ENCODE measurements at places on chromosomes 12 and 14.

DNA sequence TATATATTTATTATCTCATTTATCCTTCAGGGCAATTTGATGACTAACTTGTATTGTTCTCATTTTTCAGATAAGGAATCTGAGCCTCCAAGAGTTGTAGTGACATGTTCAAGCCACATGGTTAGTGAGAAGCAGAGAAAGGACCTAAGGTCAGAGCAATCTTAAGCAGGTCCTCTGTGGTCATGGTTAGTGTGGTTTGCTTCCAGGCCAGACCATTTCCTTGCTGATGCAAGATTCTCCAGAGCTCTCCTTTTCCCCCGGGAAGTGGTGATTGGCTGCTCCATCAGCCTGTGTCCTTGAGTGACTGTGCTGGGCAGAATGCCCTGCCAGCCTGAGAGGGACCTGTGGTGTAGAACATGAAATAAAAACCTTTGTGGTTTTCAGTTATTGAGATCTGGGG lies 141.3 kb downstream of the KTN1 start:
- no peak for DNase-seq

DNA sequence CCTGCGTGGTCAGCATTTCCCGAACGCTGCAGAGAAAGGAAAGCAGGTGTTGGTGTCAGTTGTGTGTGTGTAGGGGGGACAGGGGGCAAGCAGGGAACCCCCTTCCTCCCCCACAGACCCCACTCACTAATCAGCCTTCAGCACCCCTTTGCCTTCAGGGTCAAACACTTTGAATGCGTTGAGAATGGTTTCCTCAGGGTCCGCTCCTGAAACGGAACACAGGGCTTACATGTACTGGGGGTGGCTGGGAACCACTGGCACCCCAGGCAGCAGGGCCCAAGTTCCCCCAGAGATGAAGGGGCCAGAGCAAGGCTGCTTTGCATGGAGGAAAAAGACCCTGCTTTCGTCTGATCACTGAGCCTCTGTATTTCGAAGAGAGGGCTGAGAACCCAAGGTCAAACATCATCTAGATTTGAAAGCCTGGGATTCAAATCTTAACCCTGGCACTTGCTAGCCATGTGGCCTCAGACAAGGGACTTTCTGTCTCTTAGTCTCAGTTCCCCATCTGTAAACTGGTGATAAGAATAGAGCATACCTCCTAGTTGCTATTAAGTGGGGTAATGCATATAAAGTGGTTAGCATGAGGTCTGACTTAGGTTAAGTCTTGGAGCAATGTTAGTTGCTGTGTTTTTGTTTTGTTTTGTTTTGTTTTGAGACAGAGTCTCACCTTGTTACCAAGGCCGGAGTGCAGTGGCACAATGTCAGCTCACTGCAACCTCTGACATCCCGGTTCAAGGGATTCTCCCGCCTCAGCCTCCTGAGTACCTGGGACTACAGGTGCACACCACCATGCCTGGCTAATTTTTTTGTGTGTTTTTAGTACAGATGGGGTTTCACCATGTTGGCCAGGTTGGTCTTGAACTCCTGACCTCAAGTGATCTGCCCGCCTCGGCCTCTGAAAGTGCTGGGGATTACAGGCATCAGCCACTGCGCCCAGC lies 7.0 kb downstream of the MYL2 start:
- DNase-seq, result no peak

- no peak for DNase-seq
These were observed 4.6 kb downstream of the HOXC4 start for GRCh38 chr12:54058128-54058768.

DNA sequence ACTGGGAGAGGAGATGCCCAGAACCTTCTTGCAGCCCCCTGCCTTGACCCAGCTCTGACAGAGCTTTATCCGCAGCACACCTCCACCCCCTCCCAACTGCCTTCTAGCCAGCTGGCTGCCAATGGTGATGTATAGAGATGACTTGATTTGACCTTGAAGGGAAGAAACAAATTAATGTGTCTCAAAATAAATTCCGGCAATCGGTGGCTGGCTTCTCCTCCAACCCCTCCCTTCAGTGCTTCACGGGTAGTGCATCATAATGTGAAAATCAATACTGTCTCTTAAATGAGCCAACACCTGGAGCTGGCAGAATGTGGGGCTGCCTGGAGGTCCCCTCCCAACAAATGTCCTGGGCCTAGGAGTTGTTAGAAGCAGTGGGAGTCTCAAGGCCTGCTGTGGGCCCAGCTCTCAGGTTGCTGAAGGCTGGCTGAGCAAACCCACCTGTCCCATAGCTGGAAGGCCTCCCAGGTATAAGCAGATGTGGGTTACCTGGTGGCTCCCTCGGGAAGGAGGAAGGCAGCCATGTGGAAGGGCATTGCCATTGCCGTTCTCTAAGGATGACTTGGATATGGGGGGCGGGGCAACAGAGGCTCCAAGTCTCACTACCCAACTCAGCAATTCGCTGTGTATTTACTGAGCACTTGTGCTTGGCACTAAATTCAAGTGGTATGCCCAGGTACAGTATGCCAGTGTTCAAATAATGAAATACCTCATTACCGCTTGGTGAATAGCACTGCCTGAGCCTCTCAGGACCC lies 23.2 kb downstream of the HSPB8 start:
- DNase-seq, result no peak

DNA sequence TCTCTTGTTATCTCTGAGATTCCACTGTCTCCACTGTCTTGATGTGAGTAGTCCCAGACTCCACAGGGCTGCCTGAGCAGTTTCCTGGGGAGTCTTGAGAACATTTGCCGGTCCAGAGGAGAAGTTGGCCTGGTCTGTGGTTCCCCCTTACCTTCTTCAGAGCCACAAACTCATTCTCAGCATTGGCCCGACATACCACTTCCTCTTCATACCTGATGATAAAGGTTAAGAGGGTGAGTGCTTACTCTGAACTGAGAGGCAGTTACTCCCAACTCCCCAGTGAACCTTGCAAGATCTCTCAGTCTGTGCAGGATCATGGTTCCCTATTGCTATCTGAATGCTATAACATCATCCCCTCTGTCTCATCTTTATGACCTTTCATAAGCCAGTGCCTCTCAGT lies 2.6 kb downstream of the KRT84 start:
- no peak for DNase-seq

GRCh38 chr12:8045952-8046944 lies 13.7 kb downstream of the FOXJ2 start:
- DNase-seq, result peak; percentile 63

GRCh38 chr14:77139540-77140358 lies 1.8 kb downstream of the ZDHHC22 start:
- peak; percentile 23 for DNase-seq

DNA sequence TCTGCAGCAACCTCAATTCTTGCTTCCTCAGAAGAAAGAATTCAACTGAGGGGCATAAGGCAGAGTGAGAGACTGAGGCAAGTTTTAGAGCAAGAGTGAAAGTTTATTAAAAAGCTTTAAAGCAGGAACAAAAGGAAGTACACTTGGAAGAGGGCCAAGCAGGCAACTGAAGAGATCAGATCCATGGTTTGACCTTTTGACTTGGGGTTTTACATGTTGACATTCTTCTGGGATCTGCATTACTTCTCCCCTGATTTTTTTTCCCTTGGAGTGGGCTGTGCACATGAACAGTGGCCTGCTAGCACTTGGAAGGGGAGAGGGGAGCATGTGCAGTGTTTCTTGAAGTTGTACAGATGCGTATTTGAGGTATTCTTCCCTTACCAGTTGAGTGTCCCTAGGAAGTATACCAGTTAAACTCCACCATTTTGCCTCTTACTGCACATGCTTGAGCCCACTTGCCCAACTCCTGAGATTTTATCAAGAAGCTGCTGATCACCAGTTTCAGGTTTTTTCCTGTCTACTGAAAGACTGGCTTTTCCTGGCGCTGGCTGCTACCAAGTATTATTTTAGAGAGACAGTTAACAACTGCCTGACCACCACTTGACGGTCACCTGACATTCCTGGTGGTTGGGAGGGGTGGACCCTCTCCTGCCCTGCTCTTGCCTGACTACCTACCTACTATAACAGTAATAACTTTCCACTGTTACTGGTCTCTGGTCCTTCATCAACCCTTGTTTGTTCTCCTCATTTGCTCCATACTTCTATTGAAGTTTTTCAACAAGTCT lies 26.0 kb upstream of the TMTC2 start:
- no peak for DNase-seq

DNA sequence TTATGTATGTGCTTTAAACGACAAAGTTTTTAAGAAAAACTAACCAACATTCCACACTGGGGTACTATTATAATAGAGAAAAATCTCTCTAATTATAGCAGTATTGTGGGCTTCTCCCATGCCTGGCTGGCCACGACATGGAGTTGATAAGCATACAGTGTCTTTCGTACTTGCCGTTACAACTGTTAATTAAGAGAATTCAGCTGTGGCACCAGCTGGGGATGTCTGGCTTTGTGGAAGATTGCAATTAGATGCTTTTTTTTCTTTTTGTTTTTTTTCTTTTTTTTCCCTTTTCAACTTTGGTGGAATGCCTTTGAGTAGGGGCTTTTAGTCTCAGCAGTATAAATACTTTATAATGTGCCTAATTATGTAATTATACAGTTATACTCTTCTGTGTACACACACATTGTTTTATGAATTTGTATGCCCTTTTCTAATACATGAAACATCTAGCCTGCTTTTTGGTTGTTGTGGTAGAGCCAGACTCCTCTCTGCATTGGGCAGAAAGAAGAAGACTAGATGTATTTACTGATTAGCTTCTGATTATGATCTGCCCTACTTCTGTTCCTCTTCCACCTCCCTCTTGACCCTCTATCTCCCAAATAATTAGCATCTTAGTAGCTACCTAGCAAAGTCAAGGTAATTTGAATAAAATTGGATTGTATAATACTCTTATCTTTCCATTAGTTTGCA lies 76.4 kb downstream of the SUSD6 start:
- DNase-seq, result no peak

DNA sequence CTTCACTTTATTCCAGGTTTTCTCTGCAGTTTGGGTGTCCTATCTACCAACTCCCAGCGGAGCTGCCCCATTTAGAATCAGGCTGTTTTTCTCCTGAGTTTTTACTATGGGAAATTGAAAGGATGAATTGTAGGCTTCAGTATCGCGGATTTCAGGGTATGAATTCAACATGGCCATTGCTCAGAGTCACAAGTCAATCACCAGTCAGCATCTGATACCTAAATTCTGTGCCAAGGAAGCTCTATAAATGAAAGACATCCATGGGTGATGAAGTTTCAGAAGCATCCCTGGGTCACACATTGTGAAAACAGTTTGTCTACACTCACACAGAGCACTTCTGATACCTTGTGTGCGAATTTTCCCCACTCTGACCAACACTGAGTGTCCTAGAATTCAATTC lies 35.8 kb upstream of the YY1 start:
- DNase-seq, result no peak

GRCh38 chr12:104434129-104434528 lies 22.6 kb upstream of the CHST11 start:
- no peak for DNase-seq

- DNase-seq, result no peak
These were observed 1.6 kb upstream of the MNAT1 start for GRCh38 chr14:60732840-60733483.

DNA sequence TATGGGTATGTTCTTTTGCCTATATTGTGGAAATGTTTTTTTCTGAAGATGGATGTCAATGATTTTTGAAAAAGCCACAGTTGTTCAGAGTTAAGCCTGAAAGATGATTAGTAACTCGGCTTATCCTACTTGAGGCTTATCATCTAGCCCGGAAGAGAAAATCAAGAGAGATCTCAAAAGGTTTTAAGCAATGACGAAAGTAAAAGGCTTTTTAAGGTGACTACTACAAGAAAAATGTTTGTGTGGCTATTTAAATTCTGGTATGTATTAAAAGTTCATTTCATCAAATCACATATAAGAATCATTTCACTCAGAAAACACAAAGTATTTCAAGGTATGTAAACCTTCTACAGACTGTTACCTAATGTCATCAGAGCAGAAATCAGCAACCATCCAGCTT lies 40.2 kb downstream of the HEATR5A start:
- no peak for DNase-seq

DNA sequence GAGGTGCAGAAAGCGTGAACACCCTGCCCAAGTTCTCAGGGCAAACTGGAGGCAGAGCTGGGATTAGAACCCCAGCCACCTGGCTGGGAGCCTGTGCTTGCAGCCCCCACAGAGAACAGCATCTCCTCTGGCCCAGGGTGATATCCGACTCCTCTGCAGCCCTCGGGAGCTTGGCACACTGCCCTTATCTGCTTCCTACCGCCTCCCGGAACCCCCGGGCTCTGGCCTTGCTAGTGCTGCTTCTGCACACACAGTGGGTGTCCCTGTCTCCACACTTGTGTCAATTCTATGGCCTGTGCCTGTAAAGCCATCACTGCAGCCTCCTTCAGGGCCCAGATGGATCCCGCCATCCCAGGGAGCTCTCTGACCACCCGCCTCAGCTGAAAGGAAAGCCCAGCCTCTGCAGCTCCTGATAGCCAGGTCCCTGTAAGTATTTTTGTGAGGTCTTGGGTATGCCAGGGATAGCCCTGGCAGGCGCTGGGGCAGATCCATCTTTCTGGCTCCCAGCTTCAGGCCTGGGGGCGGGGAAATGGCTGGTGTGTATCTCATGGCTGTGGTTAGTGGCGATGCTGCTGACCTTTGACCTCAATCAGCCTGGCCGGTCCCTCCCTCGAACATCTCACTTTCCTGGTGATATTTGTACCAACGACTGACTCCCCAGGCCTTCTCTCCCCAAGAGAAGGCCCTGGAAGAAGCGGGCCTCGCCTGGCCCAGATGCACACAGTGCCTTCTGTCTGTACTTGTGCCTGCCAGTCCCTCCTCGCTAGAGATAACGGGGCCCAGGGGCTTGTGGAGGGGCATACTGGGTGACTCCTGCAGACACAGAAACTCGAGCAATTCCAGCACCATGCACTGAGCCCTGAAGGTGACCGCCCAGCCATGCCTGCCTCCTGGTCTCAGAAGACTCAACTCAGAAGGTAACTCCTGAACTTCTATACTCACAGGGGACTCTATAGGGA lies 183.8 kb downstream of the CALM1 start:
- DNase-seq, result no peak

GRCh38 chr12:50196537-50196936 lies 29.4 kb upstream of the CERS5 start:
- DNase-seq, result no peak

GRCh38 chr12:2555487-2556082 lies 239.2 kb upstream of the FKBP4 start:
- DNase-seq, result no peak

GRCh38 chr14:97788364-97788763 lies 991.2 kb downstream of the VRK1 start:
- DNase-seq, result no peak
